Coronary artery (tissue), 2 donors: ENCODE measurements at places on chromosomes 12 and 14.

- no peak for DNase-seq
Measured at GRCh38 chr12:124684496-124684895, 117.1 kb upstream of the NCOR2 start.

DNA sequence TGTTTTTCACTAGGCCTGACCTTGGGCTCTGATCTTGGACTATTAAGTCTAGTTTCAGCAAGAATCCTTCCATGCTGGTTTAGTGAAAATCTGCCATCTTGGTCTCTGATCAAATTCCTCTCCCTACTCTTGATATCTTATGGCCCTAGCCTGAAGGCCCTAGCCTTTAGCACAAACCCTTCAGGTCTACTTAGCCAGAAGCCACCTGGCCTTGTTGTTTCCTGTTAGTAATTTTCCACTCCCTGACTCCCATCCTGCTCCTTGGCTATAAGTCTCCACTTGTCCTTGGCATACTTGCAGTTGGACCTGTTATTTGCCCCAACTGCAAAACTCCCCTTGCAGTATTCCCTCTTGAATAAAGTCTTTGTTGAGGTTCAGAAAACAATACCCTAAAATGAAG, 241.4 kb downstream of the ADAMTS20 start:
- no peak for DNase-seq

DNA sequence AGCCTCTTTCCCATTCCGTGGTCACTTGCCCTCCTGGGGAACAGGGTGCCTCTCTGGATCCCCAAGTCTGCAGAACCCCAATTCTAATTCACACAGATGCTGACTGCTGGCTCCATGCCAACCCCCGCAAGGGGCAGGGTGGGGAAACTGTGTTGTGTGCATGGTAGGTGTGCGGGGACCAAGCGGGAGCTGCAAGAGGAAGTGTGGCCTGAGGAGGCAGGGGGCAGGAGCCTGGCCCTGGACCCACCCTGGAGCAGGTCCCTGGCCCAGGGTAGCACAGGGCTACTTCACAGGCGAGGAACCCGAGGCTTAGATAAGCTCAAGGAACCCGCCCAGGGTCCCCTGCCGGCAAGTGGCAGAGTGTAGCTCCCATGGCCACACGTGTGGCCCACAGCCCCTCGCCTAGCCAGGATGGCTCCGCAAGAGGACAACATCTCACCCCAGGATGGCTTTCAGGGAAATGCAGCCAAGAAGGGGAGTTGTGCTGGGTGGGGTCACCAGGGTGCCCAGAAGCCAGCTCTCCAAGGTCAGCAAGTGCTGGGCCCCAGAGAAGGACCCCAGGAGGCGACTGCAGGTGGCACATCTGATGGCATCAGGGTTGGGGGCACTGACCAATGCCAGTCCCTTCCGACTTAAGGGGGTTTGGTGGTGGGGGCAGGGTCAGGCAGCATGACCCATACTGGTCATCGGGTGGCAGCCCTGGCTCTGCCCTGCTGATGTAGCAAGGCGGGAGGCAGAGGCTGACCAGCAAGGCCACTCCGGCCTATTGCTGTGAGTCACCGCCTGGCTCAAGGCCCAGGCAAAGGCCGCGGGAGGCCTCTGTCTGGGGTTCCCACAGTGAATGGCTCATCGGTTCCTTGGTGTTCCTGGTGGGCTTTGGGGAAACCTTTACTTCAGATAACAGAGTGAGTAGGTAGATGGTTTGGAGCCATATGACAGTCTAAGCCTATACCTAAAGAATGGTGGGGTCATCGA, 37.3 kb upstream of the EML1 start:
- DNase-seq: peak; percentile 92

DNA sequence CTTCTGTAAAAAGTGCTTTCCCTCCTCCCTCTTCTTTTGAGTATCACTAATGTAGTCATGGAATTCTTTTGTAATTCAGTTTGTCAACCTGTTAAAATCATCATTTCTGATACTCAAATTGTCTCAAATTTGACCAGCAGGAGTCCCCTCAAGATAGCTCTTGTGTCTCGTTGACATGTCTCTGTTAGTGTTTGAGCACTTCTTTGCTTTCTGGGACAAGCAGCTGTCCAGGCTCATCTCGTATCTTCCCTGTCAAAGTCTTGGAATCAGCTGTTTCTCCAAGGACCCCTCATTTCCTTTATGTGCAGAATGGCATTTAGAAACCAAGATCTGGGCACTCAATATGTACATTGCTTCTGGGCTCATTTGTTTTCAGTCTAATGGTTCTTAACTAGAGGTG, 10.7 kb downstream of the CIPC start:
- no peak for DNase-seq

- no peak for DNase-seq
Measured at GRCh38 chr12:124406043-124406442, 111.2 kb downstream of the RFLNA start.

DNA sequence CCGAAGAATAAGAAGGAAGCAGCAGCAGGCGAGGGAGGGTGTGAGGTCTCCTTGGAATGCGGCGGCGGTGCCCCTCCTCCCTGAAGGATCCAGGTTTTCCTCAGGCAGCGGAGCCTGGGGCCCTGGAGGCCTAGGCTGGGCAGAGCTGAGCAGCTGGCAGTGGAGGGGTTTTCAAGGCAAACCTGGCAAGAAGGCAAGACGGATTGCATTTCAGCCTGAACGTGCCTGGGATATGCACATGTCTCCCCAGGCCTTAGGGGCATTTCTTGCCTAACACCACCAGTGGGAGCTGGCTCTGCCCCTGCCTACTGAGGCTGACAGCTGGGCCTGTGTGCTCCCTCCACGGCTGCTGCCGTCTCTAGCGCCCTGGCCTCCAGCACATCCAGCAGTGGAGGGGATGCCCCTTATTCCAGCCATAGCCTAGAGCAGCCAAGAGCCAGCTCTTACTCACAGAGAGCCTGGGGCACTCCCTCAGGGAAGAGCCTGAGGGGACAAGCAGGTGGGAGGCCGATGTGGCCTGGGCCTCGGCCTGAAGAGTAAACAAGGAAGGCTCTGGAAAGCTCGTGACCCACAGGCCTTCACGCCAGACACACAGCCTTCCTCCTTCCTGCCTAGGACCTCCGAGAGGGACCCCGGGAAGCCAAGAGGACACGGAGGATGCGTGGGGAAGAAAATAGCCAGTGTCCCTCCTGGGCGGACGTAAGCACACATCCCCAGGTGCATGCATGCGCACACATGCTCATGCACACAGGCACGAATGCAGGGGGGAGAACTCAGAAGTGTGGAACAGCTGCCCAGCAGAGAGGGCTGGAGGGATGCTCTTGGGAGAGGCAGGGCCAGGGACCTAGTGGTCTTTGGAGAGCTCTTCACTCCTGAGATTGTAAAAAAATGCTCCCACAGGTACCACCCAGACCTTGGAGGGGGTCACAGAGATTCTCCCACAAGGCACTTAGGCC, 23.0 kb upstream of the EIF2B2 start:
- peak; percentile 86 for DNase-seq

GRCh38 chr12:94536040-94536965, 76.6 kb upstream of the CEP83 start:
- no peak for DNase-seq

GRCh38 chr12:118029166-118029565, 12.7 kb downstream of the RFC5 start:
- no peak for DNase-seq

GRCh38 chr12:1435456-1435855, 158.9 kb downstream of the FBXL14 start:
- DNase-seq: no peak

GRCh38 chr12:24948420-24948756, 513 bp downstream of the BCAT1 start:
- DNase-seq: no peak

DNA sequence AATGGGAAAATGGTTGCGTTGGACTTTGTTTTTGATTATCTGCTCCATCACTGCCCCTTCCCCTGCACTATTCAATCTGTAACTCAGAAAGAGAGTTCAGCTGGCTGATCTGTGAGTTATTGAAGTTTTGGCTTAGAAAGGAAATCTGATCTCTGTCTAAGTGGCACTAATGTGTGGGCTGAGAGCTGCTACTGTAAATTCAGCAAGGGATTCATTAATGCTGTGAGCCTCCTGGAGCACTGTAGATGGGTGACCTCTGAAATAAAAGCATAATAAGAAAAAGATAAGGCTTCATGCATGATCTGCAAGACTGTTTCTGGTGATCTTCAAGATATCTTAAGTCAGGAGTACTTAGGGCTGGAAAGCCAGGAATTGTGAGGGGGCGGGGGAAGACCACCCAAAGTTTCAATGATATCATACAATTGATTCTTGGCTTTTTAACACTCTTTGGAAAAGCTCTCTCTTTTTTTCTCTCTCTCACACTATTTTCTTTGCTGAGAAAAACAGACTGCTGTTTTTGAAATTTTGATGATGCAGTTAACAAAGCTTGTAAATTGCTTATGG, 101.1 kb downstream of the C12orf75 start:
- no peak for DNase-seq

DNA sequence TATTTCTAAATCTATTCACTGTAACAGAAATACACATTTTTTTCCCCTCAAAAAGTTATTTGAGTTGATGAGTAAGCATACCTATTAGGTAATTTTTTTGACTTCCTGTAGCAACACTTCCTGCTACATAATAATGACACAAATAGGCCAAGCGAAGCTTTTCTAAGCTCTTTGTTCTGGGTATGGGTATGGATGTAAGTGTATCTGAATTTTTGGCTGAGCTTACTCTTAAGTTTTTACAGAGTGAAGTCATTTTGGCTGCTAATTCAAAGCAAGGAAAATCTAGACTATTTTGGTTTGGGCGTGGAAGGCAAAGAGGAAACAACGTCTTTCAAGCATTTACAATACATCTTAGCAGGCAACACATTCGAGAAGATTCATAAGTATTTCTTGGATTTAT, 1206.0 kb upstream of the FLRT2 start:
- no peak for DNase-seq

DNA sequence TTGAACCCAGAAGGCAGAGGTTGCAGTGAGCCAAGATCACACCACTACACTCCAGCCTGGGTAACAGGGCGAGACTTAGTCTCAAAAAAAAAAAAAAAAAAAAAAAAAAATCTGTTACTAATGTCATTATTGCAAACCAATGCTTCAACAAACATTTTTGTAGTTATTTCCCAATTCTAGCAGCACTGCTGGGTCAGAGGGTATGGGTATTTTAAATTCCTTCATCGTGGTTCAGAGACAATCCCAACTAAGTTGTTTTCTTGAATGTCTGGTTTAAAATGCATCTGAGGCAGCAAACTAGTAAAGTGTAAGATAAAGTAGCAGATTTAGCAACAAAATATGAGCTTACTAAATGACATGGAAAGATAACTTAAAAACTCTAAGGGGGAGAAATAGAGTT, 65.6 kb downstream of the FERMT2 start:
- DNase-seq: no peak

DNA sequence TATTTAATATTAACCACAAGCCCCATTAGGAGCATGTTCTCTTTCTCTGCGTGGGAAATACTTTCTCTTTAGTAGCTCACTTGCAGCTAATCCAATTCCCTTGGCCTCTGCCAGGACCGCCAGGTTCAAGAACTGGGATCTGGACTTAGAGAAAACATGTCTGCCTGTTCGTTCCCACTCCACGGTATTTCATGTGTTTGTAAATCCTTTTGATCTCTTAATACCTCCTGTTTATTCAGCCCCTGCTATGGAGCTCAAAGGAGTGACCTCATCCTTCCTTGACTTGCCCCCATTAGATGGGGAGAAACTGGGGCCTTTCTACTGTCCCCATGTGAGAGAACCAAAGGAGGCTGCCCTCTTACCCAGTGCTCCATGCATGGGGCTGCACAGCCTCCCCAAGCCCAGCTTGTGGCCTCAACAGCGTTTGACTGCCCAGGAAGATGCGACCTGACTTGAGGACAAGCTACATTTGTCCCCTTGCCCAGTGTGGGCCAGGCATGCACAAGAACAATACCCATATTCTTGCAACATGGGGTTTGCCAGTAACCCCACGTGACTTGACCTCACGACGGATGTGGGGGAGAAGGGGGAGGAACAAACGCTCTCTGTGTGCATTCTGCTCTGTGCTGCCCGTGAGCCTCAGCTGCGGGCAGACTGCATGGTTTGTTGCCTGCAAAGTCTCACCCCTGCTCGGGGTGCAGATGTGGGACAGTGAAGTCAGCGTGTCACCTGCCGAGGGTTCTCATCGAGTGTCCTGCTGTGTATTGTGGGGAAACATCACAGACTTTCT, 30.3 kb downstream of the CD9 start:
- DNase-seq: no peak

- DNase-seq: no peak
Measured at GRCh38 chr12:54360717-54361456, 3.4 kb downstream of the GPR84 start.

DNA sequence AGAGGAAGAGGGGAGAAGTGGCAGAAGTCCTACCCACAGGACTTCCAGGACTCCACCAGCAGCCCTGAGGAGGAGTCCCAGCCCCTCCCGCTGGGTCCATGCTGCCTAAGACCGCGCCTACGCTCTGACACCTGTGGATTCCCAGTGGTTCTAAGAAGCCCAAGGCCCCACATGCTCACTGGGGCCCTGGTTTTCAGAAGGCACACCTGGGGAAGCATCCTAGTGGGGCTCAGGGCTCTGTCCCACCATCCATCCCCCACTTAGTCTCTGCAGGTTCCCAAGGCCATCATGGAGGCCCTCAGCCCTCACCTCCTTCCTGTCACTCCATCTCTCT, 32.6 kb downstream of the ACTN1 start:
- DNase-seq: no peak

- no peak for DNase-seq
Measured at GRCh38 chr12:94831081-94831751, 172.3 kb downstream of the NDUFA12 start.

DNA sequence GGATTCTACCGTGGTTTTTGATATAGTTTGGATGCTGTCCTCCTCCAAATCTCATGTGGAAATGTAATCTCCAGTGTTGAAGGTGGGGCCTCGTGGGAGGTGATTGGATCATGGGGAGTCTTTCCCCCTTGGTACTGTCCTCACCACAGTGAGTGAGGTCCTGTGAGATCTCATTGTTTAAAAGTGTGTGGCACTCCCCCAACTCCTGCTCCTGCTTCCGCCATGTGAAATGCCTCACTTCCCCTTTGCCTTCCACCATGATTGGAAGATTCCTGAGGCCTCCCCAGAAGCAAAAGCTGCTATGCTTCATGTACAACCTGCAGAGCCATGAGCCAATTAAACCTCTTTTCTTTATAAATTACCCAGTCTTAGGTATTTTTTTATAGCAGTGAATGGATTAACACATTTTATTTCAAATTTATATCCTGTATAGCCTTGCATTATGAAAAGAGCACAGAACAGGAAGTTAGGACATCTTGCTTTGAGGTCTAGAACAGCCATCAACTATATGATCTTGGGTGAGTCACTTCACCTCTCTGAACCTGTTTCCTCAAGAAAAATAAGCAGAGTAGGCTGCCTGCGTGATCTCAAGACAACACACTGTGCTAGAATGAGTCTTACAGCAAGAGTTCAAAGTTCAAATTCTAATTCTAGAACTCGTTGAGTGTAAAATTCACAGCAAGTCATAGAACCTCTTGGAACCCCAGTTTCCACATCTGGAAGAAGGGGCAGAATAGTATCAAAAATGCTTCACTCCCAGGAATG, 160.9 kb upstream of the EEA1 start:
- no peak for DNase-seq
